ENCODE measurements at places on chromosomes 13 and 19.
A peak's percentile ranks its signal among the peaks of the same experiment; 100 is the strongest.

- no peak for DNase-seq
Measured at GRCh38 chr13:97318532-97318931, 96.4 kb downstream of the MBNL2 start.

- no peak for DNase-seq
Measured at GRCh38 chr13:36712290-36712689, 38.5 kb downstream of the SERTM1 start.

GRCh38 chr13:109093998-109094397 lies 464.6 kb downstream of the MYO16 start:
- no peak for DNase-seq

DNA sequence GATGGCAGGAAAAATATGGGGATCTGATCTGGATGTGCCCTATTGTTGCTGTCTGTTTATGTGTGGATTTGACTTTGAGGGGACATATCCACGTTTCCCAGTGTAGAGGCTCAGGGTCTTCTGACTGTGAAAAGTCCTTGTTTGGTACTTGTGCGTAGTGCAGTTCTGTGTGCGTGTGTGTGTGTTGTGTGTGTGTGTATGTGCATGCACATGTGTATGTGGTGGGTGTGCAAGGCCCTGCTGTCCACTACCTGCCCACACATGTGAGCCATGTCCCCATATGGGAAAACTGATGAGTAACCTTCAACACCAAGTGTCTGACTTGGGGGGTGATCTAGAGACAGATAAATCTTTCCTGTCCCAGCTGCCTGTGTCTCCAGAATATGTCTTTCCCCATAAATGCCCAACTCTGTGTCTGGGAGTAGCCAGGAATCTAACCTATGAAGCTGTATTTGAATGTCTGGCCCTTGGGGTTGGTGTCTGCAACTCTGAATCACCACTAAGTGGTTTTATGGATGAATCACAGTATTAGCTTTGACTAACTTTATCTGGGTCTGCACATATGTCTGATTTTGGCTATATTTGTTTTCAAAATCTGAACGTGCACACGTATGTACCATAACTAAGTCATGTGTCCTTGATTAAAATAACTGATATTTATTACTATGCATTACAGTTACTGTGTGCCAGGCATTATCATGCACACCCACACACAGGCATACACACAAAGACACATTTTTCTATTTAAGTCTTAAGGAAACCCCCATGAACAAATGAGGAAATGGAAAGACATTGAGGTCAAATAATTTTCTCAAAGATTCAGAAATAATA lies 17.4 kb downstream of the KLK2 start:
- DNase-seq = no peak

DNA sequence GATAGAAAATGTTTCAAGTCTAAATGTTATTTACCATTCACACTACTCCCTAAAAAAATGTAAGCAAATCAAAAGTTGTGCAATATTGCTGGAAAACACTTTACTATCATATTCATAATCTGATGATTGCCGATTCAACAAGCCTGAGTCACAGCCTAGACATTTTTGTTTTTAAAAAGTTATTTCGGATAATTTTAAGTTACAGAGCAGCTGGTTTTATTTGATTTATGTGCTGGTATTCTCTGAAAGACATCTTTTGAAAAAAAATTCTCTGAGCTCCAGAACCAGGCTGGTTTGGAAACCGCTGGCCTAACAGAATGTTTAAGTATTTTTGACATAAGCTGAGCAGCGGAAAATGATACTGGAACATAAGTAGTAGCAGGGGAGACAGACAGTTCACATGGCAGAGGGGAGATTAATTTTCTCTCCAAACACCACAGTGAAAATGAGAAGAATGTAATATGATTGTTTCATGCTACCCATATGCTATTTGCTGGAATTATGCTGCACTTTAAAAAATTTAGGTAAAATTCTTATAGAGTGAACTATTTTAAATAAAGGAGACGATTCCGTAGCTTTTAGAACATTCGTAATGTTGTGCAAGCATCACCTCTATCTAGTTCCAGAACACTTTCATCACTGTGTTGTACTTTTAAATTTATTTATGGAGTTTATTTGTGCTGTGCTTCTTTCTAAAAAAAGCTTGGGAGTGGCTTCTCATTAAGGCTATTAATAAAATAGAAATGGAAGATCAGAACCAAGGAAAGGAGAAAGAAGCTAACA lies 36.1 kb downstream of the TBC1D4 start:
- no peak for DNase-seq

- no peak for DNase-seq
Measured at GRCh38 chr13:35768073-35768472, 291.6 kb upstream of the MAB21L1 start.

GRCh38 chr13:97935071-97935470 lies 18.4 kb upstream of the IPO5 start:
- DNase-seq = no peak

DNA sequence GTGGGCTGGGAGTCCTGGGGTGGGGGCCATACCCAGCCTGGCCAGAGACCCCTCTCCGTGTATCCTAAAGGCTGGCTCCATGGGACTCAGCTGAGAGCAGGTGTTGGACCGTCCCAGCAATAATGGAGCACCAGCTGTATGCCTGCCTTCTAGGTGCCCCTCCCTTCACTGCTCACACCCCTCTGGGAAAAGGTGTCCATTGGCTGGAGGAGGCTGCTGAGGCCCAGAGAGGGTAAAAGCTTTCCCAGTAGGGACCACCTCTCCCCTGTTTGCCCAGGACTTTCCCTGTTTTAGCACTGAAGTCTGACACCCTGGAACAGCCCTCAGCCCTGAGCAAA lies 3.3 kb upstream of the RAX2 start:
- DNase-seq = no peak

GRCh38 chr13:41645331-41645730 lies 188.0 kb downstream of the RGCC start:
- peak; percentile 53 for DNase-seq

GRCh38 chr13:113883921-113884804 lies 20.3 kb upstream of the GAS6 start:
- DNase-seq = no peak

DNA sequence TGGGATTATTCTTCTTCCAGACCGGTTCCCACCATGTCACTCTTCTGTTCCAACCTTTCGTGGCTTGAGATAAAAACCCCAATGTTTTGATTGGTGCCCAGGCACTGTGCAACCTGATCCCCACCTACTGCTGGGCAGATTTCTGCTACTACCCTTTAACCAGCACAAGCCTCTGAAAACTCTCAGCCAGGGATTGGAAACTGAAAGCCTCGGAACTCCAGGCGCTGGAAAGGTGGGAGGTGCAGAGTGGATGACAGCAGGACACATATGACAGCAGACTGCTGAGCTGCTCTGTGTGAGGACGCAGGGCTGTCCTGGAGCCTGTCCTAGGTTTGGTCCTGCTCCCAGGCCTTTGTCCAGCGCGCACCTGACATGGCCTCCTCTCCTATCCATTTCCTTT lies 68.5 kb upstream of the GTF3A start:
- no peak for DNase-seq

DNA sequence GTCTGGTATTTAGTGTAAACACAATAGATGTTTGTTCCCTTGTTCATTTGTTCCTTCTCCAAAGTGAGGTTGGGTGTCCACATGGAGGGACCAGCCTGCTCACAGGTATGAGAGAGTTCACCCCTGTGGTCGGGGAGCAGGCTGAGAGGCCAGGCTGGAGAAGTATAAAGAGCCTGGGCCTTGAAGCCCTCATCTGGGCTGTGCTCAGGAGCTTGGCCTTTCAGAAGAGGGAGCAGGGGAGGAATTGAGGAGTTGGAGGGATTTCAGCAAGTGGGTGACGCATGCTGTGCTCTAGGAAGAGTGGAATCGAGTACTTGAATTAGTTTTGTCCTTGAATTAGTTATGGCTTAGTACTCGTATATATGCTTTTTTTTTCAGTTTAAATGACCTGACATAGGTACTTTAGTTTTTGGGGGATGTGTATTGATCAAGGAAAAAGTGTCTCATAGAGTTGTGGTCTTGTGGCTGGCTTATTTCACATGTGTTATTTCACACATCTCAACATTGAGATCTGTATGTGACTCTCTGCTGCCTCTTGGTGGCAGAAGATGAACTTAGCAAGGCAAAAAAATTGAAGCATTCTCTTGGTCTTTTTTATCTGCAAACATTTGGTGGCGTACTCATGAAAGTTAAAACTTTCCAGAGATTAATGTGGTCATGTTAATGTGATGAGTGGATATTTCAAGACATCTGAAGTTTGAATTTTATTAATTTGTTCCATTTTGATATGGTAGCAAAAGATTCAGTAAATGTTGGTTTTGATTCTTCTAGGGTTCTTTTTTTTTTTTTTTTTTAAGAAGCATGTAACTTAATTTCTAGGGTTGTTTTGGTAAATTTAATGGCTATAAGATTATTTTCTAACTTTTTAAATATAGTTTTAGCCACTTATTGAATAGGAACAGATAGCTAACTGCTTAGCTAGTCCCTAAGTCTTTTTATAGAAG lies 54.3 kb downstream of the SLAIN1 start:
- peak; percentile 65 for DNase-seq

DNA sequence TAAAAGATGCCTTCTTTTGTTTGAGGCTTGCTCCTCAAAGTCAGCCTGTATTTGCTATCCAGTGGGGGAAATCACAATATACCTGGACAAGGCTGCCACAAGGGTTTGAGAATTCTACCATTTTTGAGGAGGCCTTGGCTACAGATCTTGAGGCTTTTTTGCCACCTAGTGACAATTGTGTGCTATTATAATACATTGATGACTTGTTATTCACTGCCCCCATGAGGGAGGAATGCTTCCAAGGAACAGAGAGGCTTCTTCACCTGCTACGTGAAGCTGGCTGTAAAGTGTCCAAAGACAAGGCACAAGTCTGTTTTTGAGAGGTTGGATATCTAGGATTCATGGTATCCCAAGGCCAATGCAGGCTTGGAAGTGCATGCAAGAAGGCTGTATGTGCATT lies 72.5 kb downstream of the ZNF708 start:
- DNase-seq = peak; percentile 16

DNA sequence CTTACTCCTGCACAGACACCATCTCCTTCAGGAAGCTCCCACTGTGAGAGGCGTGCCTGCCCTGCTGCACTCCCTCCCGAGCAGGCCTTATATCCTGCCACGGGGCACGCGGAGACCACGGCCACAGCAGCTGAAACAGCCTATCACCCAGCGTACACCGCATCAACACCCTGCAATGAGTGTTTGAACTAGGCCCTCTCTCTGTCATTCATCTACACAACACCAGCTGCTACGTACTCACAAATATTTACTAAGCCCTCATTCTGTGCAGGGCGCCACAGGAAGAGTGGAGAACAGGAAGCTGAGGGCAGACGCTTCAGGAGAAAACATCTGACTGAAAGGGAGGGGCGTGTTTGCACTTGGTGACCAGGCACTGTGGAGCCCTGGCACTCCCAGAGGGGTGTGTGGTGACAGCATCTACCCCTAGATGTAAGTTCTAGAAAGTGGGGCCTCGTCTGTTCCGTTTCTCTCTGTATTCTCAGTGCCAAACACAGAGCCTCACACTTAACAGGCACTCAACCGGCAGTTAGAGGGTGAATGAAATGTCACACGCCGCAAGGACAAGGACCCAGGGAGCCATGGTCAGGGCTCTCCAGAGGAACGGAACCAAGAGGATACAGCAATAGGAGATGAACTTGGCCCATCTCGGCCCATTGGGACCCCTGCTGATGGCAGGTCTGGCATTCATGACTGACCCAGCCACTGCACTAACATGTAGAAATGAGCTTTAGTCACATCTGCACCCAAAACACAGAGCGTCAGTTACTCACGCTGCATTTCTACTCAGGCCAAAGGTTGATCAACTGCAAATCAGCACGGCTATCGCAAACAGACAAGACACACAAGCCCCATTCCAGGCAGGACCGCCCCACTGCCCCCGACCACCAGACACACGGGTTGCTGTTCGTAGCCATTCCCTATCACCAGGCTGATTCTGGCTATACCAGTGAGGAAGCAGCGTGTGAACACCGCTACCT lies 15.7 kb downstream of the RANBP3 start:
- DNase-seq = peak; percentile 83

GRCh38 chr19:11338121-11338520 lies 1.3 kb downstream of the RAB3D start:
- DNase-seq = peak; percentile 58

DNA sequence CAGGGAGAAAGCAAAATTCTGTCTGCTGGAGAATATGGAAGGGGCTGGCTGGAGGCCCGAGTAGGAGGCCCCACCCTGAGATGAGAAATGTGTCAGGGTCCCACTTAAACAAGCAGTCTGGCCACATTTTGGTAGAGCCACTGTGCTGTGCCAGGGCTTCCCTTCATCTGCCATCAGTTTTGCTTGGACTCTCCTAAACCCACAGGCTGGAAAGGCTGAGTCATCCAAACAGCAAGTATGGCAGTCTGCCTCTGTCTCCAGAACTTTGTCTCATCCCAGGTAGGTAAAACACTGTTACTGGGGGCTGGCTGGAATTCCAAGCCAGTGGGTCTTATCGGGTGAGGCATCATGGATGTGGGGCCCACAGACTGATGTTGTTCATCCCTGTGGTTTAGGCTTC lies 1390.6 kb downstream of the UQCRFS1 start:
- DNase-seq = no peak

GRCh38 chr13:33863188-33863789 lies 45.3 kb downstream of the RFC3 start:
- no peak for DNase-seq

GRCh38 chr13:96958286-96958891 lies 35.9 kb downstream of the OXGR1 start:
- DNase-seq = peak; percentile 76

- DNase-seq = no peak
Measured at GRCh38 chr13:44422755-44423643, 49.4 kb downstream of the SERP2 start.

GRCh38 chr19:6590258-6590826 lies 608 bp downstream of the CD70 start:
- no peak for DNase-seq

DNA sequence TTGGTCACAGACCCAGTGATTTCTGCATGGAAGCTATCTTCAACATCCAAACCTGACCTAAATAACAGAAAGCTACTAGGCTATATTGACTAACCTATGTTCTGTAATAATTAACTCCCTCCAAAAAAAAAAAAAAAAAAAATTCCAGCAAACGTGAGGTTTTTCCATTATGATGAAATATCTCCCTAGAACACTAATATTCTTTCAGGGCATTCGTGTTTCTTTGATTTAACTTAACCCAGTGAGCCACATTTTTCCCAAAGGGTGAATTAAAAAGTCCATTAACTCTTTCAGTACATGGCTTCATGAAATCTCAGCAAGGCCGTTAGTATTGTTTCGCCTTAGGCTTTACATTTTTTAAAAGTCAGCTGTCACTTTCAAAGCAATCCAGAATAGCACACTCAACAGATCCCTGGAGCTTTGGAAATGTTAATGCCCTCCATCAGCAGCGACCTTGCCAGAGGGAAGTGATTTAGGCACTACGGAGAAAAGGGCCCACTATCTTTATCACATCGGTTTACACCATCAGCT lies 175.8 kb downstream of the DCT start:
- no peak for DNase-seq

GRCh38 chr19:54928299-54928698 lies 19.0 kb downstream of the NLRP7 start:
- DNase-seq = no peak
